ENCODE measurements at places on chromosomes 1 and 21.

- DNase-seq, result no peak
These were observed at the start of gene HORMAD1 for GRCh38 chr1:150720703-150721102. TSS of gene HORMAD1 (minus strand) at chr1:150720895. CDS start at chr1:150719505, 1,390 bp downstream.

DNA sequence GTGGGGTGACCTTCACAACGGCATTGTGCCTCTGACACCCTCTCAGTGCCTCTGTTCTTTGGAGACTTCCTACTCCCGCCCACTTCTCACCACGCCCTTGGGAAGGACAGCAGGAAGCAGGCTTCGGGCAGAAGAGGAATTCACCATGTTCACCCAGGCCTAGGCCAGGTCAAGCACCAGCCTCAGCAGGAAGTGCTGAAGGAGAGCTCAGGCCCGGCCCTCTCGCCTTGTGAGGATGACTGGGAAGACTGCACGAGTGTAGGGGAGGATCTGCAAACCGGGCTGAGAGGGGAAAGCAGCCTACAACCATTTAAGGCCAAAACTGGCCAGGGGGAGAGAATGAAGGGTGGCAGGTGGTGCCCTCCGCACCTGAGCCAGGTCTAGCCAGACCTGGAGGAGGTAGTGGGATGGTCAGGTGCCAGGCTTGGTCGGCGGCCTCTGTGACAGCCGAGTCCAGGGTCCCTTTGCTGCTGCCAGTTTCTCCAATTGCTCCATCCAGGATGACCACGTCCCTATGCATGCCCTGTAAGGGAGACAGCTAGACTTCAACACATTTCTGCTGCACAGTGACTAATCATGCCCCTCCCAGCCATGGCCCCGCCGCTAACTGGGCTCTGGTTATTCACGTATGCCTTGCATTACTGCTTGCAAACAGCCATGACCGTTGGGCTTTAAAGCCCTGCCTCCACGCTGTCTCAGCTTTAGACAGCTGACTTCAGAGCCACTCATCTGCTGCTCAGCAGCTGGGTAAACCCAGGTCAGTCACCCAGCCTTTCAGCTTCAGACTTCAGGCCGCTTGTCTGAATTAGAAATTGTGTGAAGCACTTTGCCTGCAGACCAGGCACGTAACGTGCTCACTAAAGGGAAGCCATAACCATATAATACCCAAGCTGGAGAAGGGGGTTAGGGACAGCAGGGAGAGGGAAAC lies 8.9 kb downstream of the MRTO4 start:
- DNase-seq, result peak; percentile 38

DNA sequence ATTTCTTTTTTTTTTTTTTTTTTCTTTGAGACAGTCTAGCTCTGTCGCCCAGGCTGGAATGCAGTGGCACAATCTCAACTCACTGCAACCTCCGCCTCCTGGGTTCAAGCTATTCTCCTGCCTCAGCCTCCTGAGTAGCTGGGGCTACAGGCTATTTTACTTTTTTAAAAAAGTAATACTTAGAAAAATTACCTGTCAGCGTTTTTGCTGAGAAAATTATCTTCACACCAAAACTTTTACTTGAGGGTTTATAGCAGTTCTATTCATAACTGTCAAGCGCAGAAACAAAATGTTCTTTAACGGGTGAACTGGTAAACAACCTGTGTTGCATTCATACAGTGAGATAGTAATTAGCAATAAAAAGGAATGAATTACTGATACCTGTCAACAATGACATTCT lies 1.5 kb upstream of the SLC25A24 start:
- no peak for DNase-seq

- DNase-seq, result peak; percentile 91
These were observed 519 bp downstream of the ZNF496 start for GRCh38 chr1:247331172-247331524.

GRCh38 chr1:48251323-48251722 lies 28.8 kb downstream of the SLC5A9 start:
- no peak for DNase-seq

DNA sequence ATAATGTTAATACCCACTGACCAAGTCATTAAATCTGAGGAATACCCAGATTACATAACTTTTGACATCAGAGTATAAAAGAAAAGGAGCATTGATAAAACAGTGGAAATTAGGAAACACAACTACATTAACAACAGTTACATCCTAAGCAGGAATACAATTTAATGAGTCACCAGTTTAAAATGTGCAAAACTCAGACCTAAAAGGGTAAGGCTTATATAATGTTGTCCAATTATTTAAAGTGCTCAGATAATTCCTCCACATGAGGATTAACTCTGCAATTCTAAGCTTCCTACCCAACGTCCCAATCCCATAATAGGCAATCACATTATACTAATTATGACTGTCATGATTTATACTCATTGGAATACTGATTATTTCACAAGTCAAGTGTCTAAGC lies 50.5 kb downstream of the ABL2 start:
- no peak for DNase-seq

DNA sequence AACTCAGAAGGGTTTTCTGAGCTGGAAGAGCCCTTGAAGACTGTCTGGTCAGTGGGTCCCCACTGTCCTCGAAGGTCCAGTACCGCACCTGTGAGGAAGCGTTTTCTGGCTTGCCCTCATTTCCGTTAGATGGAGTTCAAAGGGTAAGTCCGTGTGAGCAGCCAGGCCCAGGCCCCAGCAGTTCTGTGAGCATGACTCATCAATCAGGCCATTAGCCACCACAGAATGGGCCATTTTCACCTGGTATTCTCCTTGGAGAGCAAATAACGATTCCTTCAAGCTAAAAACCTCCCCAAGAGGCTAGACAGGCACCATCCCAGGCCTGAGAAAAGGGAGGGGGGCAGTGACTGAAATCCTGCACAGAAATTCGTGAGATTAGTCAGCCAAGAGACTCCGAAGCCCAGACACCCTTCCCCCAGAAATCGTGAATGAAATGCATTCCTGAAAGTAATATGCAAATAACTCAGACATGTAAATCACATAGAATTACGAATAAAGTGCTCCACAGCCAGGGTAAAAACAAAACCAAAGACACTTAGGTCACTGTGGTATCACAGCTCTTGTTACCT lies 66.0 kb downstream of the BCAR3 start:
- DNase-seq, result peak; percentile 73

DNA sequence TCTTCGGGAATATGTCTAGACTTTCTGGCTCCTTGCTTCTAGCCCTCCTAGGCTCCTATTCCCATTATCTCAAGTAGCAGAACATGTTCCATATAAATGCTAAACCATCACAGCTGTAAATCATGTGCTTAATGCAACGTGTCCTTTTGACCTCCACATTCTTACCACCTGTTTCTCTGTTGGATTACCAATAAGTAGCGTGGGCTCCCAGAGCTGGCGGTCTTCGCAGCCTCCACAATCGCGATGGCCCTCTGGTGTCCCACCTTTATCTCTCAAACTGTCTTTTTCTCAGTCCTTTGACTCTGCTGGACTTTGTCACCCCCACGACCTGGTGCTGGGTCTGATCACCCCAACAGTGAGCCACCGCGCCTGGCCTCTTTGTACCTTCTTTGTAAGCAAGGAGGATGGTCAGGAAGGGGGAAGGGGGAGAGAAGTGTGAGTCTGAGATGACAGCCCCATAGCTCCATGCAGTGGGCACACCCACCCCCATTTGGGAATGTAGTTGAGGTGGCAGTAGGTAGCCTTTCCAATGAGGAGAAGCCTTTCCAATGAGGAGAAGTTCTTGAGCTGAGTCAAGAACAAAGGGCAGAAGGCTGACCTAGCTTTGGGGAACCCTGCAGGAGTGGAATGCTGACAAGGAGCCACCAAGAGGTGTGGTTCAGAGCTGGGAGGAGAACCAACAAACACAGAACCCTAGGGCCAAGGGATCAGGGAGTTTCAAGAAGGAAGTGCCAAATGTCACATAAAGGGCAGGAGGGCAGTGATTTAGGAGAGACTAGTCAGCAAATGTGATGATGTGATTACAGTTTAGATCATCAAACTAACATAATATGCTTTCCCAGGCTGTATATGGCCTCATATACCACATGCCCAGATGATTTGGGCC lies 14.2 kb downstream of the TRAF5 start:
- DNase-seq, result no peak

DNA sequence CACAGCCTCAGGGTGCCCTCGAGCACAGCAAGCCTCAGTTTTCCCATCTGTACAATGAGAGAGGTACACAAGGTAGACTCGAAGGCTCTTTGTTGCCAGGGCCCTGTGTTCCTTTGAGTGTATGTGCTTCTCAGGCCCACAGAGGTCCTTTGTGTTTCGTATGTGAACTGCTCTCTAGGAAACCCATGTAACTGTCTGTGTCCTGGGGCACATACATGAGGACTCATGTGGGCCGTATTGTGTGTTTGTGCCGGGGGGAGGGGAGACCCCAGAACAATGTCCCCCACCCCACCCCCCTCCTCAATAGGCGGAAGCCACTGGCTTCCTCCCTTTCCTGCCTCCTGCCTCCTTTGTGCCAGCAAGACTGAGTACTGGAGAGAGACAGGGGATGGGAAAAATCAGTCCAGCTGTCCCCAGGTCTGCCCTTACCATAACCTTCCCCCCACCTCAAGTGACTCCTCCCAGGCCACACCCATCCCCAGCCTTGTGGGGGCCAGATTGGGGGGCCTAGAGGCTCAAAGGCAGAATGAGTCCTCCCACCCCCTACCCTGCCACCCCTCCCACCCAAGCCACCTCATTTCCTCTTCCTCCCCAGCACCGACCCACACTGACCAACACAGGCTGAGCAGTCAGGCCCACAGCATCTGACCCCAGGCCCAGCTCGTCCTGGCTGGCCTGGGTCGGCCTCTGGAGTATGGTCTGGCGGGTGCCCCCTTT lies at the start of gene TIE1:
TSS of gene TIE1 (plus strand) at position 605 of the 717 bp plus-strand sequence. CDS start at position 695, 90 bp downstream.
- DNase-seq, result no peak

DNA sequence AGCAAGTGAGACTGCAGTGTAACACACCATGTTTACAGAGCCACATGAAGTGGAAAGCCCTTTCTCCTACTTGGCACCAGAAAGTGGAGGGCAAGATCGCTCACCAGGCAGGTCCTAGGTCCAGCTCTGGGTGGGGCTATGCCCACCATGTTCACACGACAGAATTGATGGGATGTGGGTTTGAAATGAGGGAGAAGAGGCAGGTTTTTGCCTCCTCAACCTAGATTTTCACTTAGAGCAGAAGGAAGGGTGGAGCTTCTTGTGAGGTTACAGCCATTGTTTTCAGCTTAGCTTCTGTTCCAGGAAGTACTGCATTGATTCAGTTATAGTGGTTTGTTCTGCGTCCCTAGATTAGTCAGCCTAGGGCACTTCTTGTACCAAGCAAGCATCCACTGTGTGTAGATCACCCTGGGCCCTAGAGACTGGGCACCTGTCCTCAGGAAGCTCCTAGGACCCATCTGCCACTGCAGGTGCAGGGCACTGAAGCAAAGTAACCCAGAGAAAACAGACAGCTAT lies 2.3 kb downstream of the CD53 start:
- no peak for DNase-seq

DNA sequence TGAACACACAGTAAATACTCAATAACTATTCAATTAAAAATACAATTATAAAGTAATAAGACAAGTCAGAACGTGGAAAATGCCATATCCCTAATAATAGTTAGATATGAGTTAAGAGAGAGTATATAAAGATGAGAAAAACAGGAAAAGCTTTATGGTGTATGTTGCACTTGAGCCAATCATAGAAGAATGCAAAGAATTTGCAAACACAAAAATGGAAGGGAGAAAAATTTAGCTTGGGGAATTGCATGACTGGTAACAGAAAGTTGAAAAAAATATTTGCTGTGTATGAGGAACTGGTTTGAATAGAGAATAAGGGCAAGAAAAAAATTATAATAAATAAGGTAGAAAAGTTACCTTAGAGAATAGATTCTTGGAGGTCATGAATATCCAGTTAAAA lies 739.6 kb upstream of the CXADR start:
- no peak for DNase-seq

DNA sequence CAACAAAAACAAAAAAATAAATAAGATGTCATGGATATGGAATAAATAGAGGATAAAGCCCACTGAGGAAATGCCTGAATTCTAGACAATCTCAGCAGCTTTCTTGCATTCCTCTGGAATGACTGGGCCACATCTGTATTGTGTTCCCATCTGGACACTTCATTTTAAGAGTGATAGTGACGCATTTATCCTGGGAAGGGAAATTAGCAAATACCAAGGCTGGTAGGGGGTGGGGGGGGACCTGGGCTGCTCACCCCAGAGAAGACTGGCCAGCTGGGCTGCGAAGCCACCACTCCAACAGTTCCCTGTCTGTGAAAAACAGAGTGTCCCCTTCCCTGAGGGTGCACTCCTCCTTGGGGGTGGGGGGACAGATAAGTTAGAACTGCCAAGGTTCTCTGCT lies 106.3 kb downstream of the HIVEP3 start:
- peak; percentile 55 for DNase-seq

DNA sequence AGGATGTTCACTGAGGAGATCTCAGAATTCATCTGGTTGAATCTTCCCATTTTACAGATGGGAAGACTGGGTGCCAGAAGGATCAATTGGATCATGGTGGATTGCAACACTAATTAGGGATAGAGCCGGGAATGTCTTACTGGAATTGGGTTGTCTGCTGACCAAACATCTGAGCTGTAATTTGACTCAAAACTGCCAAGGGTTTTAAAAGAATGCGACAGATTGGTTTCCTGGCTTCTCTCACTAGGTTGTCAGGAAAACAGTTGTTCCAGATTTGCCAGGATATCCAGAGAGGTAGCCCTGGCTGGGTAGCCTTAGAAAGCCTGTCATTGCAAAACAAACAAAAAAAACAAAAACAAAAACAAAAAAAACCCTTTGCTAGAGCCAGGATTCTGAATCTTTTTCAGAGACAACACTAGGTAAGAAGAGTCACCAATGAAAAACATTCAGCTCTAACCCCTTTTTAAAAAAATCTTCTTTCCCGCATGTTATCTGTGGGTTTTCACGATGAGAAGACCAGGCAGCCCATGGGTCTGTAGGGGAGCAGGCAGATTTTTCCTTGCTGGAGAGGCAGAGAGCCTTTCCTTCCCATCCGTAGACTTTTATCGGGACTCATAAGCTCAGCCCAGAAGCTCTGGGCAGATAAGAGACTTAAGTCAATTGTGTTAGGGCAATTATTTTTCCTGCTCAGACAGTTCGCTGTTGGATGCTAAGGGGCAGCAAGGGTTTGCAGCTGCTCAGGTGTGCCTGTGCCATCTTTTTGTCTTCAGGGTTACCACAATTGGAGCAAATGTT lies 418.9 kb downstream of the PRDM2 start:
- DNase-seq, result no peak

DNA sequence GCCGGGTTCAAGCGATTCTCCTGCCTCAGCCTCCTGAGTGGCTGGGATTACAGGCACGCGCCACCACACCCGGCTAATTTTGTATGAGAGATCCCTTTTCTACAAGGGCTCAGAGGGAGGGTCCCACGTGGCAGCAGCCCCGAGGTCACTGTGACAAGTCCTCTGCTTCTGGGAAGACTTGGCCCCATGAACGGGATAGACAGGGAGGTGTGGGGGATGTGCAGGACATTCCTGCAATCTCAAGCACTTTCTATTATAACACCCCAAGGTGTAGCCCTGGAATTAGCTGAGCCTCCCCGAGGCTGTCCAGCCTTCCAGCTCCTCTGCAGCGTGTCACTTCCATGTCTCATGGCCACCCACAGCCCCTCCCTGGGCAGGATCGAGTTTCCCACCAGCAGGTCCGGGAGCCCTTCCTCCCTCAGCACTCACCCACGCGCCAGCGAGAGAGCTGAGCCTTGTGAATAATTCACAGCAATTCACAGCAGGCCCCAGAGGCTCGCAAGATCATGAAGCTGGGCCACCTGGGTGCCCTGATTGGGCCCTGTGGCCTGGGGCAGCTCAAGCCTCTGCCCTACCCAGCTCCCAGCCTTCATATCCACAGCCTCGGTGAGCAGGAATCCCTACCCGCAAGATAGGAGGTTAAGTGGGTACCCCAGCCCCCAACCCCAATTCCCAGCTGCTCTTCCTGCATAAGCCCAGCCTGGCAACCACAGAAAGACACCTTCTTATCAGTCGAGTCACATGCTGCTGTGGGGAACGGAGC lies 22.8 kb upstream of the RNU1-4 start:
- DNase-seq, result peak; percentile 14

GRCh38 chr1:237799762-237800474 lies 90.8 kb downstream of the ZP4 start:
- no peak for DNase-seq

Data from hepatic stellate cell (primary cell).